ENCODE measurements at places on chromosomes 7 and 10.

GRCh38 chr10:102812231-102812876 is 24.9 kb downstream of the CYP17A1 start:
- DNase-seq = no peak

DNA sequence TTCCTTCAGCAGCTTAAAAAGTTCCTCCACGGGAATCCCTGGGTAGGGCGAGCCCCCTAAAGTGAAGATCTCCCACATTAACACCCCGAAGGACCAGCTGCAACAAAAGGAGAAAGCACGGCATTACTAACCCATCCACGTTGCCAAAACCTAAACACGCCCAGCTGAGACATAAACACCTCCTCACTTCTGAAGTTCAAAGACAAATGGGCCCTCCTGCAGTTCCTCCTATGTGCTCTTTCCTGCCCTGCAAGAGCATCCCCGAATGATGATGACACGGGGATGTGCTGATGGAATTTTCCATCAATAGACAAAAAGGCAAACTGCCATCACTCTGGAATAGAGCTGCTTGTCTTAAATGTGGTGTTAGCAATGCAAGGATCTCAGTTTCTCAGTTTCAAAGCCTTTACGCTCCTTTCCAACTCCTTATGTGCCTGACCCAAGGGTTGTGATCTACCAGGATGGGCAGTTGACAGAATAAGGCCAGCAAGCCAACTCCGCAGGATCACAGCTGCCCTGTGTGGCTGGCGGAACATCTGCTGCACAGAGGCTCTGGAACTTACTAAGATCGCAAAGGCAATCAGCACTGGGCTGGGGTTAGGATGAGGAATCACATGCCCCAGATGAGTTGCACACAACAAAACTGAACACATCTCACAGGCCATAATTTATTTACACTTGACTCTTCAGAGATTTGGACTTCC is 112.7 kb downstream of the FGFR2 start:
- DNase-seq = no peak

GRCh38 chr10:8591640-8592039 is 537.2 kb downstream of the GATA3 start:
- no peak for DNase-seq

DNA sequence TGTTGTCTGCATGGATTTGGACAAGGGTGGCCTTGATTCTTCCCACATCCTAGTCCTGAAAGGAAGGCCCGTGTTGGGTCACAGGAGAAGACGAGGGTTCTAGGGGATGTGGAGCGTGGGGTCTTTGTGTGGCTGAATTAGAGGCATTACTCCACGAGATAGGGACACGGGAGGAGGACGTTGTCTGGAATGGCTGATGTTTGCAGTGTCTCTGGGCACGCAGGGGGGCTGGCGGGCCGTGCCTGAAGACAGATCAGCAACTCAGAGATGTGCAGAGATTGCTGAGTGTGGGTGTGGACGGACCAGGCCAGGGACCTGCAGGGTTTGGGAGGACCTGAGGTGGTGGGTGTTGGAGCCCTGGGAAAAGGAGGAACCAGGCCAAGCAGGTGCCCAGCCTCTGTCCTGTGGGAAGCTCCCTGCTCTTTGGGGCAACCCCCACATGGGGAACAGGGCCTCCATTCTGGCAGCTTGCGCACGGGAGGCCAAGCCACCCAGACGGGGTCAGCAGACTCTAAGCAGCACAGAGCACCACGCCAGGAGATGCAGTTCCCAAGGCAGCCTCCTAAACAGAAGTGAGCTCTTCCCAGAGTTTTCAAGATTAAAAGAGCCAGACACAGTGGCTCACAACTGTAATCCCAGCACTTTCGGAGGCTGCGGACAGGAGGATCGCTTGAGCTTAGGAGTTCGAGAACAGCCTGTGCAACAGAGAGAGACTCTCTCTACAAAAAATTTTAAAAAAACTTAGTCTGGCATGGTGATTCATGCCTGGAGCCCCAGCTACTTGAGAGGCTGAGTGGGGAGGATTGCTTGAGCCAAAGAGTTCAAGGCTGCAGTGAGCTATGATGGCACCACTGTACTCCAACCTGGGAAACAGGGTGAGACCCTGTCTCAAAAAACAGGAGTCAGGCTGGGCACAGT is 71.0 kb upstream of the GTF2I start:
- DNase-seq = no peak

GRCh38 chr7:80785961-80786536 is 132.8 kb downstream of the SEMA3C start:
- DNase-seq = no peak

DNA sequence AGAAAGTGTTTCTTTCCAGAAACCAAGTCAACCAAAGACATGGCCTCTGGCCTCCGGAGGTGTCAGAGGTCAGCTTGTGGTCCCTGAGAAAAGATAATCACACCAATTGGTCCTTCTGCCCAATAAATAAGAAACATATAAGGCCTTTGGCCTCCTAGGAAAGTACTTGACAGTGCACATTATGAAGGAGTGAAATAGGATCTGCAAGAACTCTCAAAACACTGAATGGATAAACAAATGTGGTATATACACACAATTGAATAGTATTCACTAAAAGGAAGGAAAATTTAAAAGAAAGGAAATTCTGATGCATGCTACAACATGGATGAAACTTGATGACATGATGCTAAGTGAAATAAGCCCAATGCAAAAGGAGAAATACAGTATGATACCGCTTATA is 35.4 kb upstream of the NRF1 start:
- no peak for DNase-seq

DNA sequence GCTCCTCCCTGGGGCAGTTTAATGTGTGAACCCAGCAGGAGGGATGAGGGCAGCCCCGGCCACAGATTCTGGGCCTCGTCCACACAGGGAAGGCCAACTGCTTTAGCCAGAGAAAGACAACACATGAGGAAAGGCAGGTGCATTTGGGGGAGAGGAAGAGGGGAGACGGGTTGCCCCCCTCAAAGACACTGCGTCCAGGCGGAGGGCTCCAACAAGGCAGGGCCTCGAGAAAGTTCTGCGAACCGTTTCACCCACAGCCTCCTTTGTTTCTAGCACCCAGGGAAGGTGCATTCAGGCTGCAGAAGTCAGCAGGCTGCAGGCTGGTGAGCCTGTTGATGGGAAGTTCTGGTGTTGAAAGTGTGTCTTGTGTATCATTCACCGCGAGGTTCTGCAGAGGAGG is 10.1 kb downstream of the FOXL3 start:
- no peak for DNase-seq

GRCh38 chr10:31760674-31761081 is 168.0 kb downstream of the ARHGAP12 start:
- no peak for DNase-seq

DNA sequence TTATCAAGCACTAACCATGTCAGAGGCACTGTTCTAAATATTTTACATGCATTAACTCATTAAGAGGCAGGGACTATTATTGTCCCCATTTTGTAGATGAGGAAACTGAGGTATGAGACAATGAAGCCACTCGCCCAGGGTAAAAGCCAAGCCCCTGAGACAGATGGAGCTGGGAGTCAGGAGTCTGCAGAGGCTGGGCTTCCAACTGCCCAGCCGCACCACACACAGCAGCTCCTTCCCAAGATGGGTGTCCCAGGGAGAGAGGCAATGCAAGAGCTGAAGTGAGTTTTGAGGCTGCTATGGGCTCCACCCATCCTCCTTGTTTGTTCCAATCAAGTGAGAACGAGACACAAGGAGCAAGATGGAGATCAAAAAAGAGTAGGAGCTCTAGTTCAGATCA is 244.2 kb downstream of the KCNMA1 start:
- no peak for DNase-seq

GRCh38 chr7:120039138-120039537 is 233.8 kb upstream of the KCND2 start:
- no peak for DNase-seq

DNA sequence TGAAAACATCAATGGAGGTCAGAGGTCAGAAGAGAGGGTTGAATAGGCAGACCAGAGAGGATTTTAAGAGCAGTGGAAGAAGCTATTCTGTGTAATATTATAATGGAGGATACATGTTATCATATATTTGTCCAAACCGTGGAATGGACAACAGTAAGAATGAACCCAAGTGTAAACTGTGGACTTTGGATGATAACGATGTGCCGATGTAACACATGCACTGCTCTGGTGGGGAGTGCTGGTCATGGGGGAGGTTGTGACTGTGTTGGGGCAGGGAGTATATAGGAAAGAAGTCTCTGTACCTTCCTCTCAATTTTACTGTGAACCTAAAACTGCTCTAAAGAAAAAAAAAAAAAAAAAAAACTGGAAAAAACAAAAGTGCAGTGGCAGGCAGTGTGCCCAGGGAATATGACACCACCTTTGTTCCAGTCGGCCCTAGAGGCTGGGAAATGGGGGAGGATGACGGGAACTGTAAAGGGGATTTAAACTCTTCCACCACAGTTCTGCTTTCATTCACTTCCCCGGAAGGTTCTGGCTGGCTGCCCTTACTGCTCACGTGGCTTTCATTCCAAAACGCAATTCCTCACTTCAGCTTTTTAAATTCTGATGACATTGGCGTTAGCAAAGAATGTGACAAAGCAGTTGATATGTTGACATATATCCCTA is 113.7 kb upstream of the ANKRD1 start:
- DNase-seq = peak; percentile 72

GRCh38 chr7:16484453-16485158 is 19.1 kb upstream of the SOSTDC1 start:
- DNase-seq = peak; percentile 37

- DNase-seq = no peak
Measured at GRCh38 chr10:78747401-78748234, 321.1 kb upstream of the ZMIZ1 start.

DNA sequence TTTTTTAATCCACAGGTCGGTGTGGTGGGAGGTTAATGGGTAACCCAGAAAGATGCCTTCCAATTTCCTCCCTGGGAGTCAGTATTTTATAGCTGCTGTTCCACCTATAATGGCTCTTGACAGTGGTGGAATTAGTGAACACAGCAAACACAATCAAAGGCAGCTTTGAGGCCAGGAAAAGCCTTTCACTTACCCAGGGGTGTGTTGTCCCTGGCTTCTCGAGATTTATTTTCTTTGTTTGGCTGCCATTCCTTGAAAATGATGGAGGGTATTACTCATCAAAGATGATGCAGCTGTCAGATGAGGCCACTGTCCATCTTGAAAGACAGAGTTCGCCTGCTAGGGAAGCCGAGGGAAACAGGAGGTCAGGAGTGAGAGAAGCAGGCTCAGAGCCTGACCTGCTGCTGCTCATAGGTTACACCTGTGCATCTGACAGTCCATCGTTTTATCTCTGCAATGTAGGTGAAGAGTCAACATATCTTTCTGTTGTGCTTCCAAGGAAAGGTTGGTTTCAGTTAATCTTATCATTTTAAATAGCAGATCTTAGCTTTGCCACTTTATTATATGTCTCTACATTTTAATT is 221.6 kb downstream of the XPNPEP1 start:
- no peak for DNase-seq

DNA sequence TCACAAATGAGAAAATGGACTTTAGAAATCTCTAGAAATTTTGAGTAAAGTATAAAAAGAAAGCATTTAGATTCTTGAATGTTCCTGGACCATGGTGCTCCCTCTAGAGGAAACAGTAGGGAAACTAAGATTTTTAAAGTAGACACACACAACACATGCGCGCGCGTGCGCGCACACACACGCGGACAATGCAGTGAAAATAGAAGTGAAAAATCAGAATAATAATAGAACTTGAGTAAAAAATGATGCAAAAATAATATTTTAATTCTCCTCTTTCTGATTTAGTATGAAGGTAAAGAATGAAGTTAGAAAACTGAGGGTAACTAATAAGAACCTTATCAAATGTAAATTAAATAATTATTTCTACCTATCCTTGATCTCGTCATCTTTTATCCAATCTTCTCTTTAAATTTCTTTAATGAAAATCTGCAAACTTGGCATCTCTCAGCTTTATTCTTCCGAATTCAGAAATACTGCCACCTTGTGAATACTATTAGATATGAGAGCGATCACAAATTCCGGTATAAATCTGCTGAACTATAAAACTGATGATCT is 117.0 kb upstream of the AMPH start:
- DNase-seq = no peak

DNA sequence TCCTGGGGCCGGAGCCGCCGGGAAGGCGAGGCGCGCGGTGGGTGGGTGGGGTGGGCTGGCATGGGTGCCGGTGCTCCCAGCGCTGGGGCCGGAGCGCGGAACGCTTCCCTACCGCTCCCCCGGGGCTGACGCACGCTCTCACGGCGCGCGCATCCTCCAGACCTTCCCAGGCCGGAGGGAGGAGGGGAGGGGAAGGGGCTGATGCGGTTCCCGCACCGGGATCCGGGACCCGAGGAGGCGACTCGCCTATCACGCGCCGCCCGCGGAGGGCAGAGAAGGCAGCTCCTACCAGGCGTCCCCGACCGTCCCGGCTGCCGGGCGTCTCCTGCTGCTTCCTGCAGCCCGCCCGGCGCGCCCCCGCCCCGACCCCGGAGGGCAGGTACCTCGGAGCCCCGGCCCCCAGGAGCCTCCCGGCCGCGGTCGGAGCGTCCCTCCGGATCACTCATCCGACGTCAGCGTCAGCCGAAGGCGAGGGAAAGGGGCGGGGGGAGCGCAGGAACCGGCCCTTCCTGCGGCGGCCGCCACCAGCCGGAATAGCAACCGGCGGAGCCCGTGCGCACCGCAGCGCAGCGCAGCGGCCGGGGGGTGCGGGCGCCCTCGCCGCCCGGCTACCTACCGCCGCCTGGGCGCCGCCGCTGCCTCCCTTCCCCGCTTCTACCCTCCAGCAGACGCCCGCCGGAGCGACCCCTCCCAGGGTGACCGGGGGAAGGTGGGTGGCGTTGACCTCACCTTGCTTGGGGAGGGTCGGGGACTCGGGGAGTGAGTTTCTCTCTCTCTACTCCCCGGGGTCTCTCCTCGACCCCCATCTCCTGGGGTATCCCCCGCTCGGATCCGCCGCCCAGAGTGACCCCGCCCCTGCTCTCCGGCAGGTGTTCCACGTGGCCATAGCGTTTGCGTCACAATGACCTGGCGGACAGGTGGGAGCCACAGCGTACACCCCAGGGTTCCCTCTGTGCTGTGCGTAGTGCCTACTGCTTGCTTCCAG is at the start of gene ICA1:
ICA1 (minus strand) TSS at position 457 of the 985 bp plus-strand sequence. CDS start 26,241 bp downstream, outside the sequence.
- no peak for DNase-seq

DNA sequence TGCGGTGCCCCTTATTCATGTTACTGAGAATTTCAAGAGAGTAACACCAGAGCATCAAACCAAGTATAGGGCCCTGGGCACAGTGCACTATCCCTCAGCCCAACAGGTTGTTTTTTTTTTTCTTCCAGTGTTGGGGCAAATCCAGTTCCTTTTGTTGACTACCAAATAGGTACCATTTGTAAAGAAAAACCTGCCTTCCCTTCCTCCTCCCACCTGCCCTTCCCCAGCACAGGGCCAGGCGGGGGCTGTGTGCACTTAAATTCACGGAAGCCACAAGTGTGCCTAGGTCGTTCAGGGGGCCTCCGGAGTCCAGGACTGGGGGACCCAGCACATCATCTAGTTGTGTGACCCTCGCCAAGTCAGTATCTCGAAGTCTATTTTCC is 595 bp upstream of the SFXN4 start:
- DNase-seq = no peak

Measured in skeletal muscle cell (primary cell).